Renal pelvis (tissue), 12 donors: ENCODE measurements at places on chromosomes 4 and X. TPM values are rescaled to one million over a fixed set of nuclear protein-coding genes. Genes with fewer than 3 reads are reported as not detected.
A peak's percentile ranks its signal among the peaks of the same experiment; 100 is the strongest.

DNA sequence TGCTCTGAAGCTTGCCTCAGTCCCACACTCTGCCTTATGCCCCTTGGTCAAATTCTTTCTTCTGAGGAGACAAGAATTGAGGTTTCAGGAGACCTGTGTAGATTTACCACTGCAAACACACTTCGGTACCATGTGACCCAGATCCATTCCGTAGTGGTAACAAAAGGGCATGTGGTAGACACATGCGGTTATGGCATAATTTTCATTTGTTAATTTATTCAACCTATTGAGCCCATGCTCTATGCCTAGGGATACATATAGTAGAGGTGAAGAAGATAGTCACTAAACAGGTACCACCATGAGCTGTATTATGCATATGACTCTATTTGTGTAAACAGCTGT is 190.9 kb downstream of the NDST4 start:
- no peak for DNase-seq

DNA sequence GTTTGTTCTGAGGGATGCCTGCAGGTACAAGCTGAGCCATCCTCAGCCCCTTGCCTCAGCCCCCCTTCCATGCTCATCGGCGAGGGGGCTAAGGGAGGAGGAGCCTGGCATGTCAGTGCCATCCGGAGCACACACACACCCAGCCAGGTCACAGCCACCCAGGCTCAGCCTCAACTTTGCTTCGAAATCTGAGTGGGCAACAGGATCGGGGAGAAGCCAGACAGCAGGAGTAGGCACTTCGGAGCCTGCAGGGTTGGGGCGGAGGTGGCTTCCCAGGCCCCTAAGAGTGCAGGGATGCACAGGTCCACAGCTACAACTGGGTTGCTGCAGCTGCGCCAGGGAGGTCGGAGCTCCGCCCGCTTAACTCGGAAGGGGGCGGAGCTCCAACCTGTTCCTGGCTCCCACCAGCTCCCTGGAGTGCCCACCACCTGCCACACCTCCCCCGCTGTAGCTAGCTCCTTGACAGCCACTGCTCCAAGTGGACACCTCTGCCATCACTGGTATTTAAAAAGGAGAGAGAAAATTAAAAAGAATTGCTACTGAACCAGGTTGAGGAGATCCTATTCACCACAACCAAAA is 192.9 kb upstream of the GALNT7 start:
- no peak for DNase-seq

GRCh38 chr4:89653012-89653411 is 183.9 kb downstream of the SNCA start:
- no peak for DNase-seq

- DNase-seq, result no peak
Measured at GRCh38 chr4:37436546-37436945, 192.0 kb downstream of the NWD2 start.

- DNase-seq, result no peak
Measured at GRCh38 chrX:40439625-40440532, 140.9 kb upstream of the ATP6AP2 start.

- no peak for DNase-seq
Measured at GRCh38 chr4:24683116-24683515, 98.8 kb upstream of the DHX15 start.

DNA sequence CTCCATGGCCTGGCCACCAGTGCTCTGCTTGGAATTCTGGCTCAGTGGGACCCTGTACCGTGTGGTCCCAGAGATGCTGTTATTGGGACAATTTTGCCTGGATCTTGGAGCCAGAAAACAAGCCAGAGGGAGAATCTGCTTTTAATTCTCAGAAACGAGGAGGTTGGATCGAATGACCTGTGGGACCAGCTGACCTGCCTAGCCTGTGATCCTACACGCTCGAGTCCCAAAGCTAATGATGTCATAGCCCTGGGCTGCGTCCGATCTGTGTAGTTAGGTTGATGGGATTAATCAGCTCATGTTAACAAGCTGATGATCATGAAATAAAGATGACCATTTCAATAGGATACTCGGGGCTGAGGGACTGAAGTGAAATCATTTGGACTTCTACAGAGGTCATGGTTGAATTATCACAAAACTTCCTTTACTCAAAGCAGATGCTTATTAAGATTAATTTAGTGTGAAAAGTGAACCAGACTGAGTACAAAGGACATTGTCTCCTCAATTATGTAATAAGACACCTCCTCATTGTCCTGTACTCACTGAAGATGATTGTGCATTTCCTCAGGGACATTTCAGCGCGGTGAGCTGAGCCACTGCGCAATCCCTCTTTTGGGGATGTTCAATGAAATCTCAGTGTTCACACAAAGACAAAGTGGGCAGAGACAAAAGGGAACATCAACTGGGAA is 51.9 kb upstream of the STX18 start:
- DNase-seq, result no peak

ERVMER34-1 gene
- 2.7 TPM for polyA plus RNA-seq

SLC25A53 gene
- polyA plus RNA-seq, result 9.3 TPM

DNA sequence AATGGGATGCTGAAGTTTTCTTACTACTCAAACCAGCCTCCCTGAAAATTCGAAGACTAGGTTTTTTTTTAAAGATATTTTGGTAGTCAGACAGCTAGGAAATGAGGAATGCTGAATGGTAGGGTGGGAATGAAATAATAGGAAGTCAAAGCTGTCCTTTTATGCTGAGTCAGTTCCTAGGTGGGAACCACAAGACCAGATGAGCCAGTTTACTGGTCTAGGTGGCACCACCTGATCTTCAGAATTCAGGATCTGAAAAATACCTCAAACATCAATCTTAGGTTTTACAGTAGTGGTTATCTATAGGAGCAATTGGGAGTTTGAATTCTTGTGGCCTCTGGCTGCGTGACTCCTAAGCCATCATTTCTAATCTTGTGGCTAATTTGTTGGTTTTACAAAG is 183.1 kb upstream of the GALNT7 start:
- no peak for DNase-seq

DNA sequence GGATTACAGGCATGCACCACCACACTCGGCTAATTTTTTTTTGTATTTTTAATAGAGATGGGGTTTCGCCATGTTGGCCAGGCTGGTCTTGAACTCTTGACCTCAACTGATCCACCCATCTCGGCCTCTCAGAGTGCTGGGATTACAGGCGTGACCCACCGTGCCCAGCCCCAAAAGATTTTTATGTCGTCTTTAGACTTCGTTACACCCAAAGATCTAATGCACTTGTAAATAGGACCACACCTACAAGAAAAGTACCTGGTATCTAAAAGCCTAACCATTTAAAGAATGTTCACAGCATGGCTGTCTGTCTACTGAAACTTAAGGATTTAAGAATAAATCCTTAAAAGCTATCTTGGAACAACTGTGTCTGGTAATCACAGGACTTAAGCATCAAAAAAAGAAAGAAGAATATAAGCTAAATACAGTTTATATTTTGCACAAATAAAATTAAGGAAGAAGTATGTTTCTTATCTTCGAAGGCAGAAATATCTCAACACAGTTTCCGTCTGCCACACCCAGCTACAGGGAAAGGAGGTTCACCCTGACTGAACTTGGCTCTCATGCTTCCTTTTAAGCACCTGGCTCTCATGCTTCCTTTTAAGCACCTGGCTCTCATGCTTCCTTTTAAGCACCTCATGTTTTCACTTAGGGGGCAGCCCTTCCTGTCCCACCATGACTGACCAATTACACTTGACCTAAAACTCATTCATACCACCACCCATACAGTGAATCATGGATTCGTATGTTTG is 92.0 kb upstream of the STS start:
- DNase-seq, result no peak

INTU gene
- 24.6 TPM for polyA plus RNA-seq

F8A2 gene
- polyA plus RNA-seq, result not detected

SNCA gene
- 44.4 TPM for polyA plus RNA-seq

DNA sequence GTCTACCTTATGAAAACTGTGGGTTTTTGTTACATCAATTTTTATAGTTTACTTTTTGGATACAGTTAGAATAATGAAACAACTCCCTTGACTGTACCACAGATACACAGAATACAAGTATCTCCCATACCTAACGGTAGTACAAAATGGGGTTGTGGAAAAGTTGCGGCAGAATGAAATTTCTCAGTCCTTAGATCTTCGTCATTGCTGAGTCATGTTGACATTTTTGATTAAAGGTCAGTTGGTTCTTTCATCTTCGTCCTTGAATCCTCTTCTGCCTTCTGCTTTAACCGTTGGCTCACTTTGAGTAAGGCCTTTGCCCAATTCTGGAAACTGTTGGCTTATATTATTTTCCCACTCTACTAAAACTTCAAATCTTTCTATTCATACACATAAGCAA is 75.6 kb downstream of the TRIML1 start:
- no peak for DNase-seq

- DNase-seq, result peak; percentile 24
Measured at GRCh38 chr4:109434007-109434971, 674 bp downstream of the SEC24B start.

- peak; percentile 60 for DNase-seq
Measured at GRCh38 chr4:137474711-137475301, 57.5 kb downstream of the PCDH18 start.

- DNase-seq, result peak; percentile 64
Measured at GRCh38 chr4:176001151-176002006, 64.3 kb upstream of the WDR17 start.

GRCh38 chr4:95949136-95949765 is 109.4 kb downstream of the PDHA2 start:
- DNase-seq, result no peak

- no peak for DNase-seq
Measured at GRCh38 chrX:150268839-150269355, 94.2 kb upstream of the MAMLD1 start.

DNA sequence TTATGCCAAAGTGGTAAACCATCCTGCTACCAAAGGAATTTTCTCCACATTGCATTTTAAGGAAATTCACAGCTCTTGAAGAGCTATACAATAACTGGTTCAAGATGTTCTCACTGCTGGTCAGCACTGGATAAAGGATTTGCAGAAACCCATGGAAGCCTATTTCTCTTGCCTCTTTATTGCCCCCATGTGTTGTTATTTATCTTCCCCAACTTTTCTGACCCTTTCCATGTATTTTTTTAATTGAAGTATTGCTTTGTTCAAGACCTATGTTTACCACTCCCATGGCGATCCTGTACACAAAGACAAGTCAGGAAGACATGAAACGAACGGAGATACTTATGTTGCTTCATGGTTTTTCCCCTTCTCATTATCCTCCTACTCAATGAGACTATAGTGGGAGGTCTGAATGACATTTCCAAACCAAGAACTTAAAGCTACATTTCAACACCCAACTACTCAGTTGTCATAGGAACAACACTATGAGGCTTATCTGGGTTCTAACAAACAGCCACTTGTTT is 566.4 kb upstream of the DIPK2B start:
- DNase-seq, result no peak

DNA sequence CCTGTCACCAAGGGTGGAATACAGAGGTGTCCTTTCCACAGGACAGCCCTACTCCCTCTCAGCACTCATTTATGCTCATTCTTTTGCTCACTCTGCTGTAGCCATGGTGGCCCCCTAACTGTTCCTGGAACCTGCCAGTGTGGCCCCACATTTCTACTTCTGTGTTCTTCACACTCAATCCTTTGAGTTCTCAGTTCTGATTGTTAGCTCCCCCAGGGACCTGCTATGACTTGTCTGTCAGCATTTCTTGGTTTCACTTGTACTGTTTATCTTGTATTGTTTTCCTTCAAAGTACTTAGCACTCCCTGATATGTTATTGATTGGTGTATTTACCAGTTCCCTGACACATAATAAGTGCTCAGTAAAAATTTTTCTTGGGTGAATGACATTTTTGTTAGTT is 14.9 kb downstream of the VBP1 start:
- DNase-seq, result no peak

DNA sequence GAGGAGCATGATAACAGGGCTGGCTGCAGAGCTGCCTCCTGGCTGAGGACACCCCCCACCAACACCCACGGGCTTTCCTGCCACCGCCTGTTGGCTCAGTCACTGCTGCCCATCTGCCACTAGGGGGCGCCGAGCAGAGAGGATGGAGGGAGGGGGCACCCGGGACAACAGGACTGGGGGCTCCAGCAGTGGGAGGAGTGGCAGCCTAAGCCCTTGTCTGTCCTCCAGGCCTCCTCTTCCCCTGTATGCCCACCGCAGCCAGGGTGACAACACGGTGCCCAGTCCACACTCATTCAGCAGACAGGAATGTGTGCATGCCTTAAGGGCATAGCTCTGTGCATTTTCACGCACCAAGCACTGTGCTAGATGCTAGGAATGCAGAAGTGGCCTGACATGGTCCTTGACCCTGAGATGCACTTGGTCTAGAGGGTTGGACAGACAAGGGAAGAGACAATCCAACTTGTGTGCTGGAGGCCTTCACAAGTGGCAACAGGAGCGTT is 149.9 kb downstream of the AMMECR1 start:
- DNase-seq, result no peak

DNA sequence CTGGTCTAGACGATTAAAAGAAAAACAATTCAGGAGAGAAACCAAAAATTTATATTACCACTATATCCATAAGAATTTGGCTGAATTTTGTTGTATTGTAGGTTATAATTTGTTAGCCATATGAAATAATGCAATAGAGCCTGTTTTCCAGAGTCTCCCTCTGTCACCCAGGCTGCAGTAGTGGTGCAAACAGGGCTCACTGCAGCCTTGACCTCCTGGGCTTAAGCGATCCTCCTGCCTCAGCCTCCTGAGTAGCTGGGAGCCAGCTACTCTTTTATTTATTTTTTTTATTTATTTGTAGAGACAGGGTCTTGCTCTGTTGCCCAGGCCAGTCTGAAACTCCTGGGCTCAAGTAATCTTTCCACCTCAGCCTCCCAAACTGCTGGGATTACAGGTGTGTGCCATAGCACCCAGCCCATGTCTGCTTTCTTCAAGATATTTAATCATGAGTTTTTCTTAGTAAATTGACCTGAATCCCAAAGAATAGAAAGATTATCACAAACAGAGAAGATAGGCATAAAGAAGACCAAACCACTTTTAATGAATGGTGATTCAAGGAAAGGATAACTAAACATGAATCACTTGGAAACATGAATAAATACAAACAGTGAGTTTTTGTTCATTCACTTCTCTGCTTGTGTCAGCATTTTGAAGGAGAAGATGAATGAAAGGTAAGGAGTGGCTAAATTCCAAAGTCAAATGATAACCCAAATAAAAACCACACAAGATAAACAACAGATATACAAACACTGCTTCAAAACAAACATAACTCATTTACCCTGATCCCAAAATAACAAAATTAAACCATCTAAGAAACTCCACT is 82.1 kb downstream of the PPP3CA start:
- no peak for DNase-seq

SORBS2 gene
- 64.0 TPM for polyA plus RNA-seq

DNA sequence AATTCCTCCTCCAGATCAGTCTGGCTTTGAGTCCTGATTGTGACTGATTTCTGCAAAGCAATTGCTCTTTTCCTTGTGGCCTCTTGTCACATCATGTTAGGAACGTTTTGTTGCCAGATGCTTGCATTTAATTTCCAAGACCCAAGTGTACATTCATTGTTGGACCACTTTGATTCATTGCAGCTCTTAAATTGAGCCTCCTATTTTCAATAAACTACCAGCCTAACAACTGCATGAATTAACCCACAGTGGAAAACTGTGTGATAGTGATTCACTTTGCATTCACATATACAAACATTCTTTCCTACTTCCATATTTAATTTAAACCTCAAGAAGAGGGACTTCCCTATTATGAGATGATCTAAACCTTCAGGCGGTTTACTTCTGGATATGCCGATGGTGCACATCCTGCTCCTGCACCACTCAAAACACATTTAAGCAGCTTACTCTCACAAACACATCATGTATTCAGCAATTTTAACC is 118.4 kb downstream of the AFF1 start:
- no peak for DNase-seq
